Activated naive CD8-positive, alpha-beta T cell treated with anti-CD3 and anti-CD28 coated beads, Interleukin-2, amount 50 U/mL, for 24 hours (primary cell): ENCODE measurements at places on chromosomes 3 and 15.

DNA sequence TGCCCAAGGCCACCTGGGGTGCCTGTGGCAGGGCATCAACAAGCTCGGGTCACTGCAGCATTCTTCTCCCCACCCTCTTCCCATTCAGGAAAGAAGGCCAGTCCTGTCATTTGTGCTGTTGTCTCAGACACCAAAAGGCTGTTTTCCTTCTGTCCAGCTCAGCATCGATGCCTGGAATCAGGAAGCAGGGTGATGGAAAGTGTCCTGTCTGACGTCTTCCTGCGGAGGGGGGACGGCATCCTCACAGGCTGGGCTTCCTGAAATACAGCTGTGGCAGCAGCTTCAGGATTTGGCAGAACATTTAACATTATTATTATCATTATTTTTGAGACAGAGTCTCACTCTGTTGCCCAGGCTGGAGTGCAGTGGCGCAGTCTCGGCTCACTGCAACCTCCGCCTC lies 33.0 kb upstream of the ANKDD1A start:
- no peak overlapping the region for H3K4me3 ChIP-seq
- DNase-seq = no peak
- H3K27me3 ChIP-seq = no peaks in the 10 kb centered on the region
- H3K36me3 ChIP-seq = no peaks in the 10 kb centered on the region

GRCh38 chr3:37946531-37946889 lies 44.1 kb upstream of the VILL start:
- H3K27me3 ChIP-seq = no peaks in the 10 kb centered on the region
- no peak overlapping the region for H3K27ac ChIP-seq
- DNase-seq = no peak
- no peak overlapping the region for H3K4me3 ChIP-seq
- no peaks in the 10 kb centered on the region for H3K4me1 ChIP-seq
- no peaks in the 10 kb centered on the region for H3K36me3 ChIP-seq

DNA sequence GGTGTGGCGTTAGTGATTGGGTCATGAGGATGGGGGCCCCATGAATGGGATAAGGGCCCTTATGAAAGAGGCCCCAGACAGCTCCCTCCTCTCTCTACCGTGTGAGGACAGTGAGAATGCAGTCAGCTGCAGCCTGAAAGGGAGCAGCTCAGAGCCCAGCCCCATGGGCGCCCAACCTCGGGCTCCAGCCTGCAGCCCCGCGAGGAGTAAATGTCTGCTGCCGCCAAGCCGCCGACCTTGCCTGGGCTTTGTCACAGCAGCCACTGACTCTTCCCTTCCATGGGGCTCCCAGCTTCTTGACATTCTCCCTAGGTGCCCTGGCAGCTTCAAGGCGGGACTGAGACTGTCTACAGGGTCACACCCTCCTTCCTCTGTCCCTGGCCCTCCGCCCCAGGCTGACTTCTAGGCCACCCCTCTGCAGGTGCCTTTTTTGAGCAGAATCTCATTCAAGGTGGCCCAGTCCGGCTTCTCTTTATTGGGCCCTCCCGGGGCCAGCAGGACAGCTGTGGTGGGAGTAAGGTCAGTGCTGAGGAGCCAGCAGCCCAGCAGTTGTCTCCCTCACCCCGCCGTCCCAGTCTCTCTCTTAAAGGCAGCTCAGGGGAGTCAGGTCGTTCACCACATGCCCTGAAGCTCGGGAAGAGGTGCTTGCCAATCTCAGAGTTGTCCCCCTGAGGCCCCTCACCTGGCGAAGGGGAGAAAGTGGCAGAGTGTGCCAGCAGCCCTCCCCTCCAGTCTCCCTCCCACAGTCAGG lies 18.7 kb upstream of the PRR20G start:
- H3K4me1 ChIP-seq = no peaks in the 10 kb centered on the region
- DNase-seq = no peak
- H3K4me3 ChIP-seq = no peak overlapping the region
- H3K36me3 ChIP-seq = no peaks in the 10 kb centered on the region
- H3K27me3 ChIP-seq = peaks cover 12% of the 10 kb centered on the region

- no peaks in the 10 kb centered on the region for H3K4me1 ChIP-seq
- H3K27ac ChIP-seq = no peak overlapping the region
- H3K36me3 ChIP-seq = no peaks in the 10 kb centered on the region
- no peak for DNase-seq
Observed at GRCh38 chr3:112308151-112308911, 14.3 kb upstream of the SLC9C1 start.

DNA sequence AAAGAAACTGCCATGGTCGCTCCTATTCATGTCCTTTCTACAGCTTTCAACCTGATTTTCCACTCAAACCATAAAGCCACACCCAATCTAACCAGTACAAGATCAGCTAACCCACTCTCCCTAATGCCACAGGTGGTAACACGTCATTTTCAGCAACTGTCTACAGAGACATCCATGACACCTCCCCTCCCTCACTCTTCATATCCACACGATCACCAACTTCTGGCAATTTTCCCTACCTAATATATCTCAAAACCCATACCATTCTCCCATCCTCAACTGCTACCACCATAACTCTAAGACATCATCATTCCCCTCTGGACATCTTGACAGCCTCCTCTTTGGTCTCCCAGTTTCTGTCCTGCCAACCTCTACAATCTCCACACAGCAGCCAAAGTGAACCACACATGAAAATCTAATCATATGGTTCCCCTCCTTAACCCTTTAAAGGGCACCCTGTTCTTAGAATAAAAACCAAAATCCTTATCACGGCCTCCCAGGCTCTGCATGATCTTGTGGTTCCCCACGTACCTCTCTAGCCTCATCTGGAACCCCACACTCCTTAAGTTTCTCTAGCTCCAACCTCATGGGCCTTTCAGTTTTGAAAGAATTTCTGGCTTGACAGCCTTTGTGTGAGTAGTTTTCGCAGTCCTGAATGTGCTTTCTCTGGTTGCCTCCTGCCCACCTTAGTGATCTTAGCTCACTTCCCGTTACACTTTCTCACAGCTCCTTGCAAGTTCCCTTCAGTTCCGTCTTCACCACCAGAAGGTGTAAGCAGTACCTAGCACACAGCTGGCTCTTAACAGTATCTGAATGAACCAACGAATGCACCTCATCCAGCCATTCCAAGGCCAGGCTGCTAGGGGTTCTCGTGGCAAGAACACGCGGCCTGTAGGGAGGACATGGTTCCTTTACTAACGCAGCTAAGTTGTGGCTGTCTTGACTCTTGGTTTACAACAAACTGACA lies 33.4 kb downstream of the SPINK8 start:
- no peaks in the 10 kb centered on the region for H3K27me3 ChIP-seq
- peak overlapping the region; percentile 95 for H3K4me3 ChIP-seq
- peak overlapping the region; percentile 79 for H3K27ac ChIP-seq
- H3K36me3 ChIP-seq = peaks cover 56% of the 10 kb centered on the region
- peak; percentile 38 for DNase-seq
- peaks cover 44% of the 10 kb centered on the region for H3K4me1 ChIP-seq
